ENCODE measurements at places on chromosomes 1 and 21.

DNA sequence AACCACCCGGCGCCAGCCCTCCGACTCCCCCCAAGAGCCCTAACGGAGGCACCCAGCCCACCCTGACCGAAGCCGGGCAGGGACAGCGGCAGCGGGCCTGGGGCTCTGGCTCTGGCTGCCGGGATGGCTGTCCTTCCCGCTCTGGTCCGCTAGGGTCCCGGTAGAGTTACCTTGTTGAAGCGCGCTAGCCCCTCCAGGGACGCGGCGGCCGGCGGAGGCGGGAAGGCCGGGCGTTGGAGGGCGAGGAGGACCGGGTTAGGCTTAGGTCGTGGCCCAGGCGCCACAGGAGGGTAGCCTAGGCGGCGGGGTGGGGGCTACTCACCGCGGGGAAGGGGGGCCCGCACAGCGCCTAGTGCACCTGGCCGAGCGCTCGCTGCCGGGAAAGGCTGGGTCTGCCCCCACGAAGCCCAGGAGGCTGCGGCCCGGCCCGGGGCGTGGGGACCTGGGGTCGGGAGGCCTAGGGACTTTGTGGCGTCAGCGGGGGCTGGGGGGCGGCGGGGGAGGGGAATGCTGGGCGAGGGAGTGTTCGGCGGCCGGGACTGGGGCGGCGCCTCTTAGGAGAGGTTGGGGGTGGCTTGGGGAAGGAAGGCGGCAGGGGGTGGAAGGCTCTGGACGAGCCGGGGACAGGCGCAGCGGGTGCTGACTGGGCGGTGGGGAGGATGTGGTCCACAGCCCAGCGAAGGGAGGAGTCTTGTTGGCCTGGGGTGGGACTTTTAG is at the start of gene TRIM17:
TRIM17 (minus strand) TSS at position 645 of the 717 bp plus-strand sequence. CDS start 1,789 bp downstream, outside the sequence.
- DNase-seq = no peak

GRCh38 chr1:56156971-56157876 is 422.1 kb downstream of the PLPP3 start:
- DNase-seq = no peak

GRCh38 chr1:53594391-53595180 is 135.4 kb downstream of the DMRTB1 start:
- no peak for DNase-seq

DNA sequence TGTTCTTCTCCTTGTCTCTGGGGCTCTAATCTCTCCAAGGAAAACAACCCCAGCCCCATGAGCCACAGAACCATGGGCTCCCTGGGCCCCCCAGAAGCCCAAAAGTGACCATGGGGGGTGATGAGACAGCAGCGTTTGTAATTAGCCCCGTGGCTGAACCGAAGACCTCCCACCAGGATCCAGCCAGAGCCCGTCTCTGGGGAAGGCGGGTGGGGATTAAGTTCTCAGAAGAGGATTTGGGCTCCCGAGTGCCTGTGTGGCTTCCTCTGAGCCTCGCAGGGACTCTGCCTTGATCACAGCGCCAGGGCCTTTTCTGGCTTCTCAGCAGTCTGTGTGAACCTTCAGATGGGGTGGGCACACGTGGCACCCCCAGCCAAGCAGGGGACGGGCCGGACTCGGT is 77.0 kb downstream of the ALPL start:
- no peak for DNase-seq

DNA sequence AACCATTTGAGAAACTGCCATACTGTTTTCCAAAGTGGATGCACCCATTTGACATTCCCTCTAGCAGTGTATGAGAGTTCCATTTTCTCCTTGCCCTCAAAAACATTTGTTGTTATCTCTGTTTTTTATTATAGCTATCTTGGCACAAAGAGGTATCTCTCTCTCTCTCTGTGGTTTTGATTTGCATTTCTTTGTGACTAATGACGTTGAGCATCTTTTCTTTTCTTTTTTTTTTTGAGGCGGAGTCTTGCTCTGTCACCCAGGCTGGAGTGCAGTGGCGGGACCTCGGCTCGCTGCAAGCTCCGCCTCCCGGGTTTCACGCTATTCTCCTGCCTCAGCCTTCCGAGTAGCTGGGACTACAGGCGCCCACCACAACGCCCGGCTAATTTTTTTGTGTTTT is 17.4 kb upstream of the ZMYM6 start:
- no peak for DNase-seq

DNA sequence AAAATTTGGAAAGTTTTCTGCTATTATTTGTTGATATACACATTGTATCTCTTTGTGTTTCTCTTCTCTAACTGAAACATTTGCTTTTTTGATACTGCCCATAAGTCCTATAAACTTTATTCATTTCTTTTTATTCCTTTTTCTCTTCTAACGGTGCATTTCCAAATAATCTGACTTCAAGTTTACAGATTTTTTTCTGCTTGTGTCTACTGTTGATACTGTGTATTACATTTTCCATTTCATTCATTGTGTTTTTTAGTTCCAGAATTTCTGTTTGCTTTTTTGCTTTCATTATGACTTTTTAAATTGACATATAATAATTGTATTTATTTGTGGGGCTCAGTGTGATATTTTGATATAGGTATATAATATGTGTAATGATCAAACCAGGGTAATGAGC is 38.3 kb upstream of the PLA2G2A start:
- no peak for DNase-seq

DNA sequence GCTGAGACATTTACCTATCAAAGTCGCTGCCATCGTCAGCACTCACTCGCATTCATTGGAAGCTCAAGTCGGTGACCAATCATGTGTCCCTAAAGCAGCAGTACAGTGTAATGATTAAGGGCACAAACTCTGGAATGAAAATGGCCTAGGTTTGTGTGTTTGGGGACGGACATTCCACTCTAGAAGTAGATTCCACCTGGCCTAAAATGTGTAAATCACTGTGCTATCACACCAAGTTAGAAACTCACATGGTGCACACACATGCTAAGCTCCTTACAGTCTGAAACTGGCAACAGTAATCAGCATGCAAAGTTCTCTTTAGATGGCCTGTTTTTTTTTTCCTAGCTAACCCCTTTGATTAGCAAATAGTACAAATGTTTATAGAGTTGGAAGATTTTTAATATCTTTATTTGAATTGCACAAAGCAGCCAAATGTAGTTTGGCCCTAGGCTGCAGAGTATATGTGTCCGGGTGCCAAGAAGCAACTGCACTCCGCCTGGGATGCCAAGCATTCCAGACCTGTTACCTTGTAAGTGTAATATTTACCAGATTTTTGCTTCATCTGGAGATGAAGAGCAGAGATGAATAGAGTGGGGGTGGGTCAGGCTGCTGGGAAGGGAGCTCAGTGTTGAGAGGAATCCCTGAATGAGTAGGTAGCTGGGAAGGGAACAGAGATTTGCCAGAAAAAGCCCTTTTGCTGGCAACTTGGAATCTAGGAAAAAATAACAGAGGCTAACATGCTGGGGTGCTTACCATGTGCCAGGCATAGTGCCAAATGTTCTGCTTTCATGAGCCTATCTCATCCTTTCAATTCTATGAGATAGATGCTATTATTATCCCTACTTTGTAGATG is 35.2 kb downstream of the TGFB2 start:
- no peak for DNase-seq

DNA sequence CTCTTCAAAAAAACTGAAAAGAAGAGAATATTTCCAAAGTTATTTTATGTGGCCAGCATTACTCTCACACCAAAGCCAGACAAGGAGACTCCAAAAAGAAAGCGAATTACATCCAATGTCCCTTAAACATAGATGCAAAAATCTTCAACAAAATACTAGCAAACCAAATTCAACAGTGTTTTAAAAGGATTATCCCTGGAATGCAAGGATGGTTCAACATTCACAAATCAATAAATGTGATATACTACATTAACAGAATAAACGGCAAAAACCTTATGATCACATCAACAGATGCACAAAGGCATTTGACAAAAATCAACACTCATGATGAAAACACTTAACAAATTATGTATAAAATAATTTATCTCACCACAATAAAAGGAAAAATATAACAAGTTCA is 207.8 kb downstream of the DENND1B start:
- DNase-seq = no peak
